ENCODE measurements at places on chromosomes 6 and 20.

DNA sequence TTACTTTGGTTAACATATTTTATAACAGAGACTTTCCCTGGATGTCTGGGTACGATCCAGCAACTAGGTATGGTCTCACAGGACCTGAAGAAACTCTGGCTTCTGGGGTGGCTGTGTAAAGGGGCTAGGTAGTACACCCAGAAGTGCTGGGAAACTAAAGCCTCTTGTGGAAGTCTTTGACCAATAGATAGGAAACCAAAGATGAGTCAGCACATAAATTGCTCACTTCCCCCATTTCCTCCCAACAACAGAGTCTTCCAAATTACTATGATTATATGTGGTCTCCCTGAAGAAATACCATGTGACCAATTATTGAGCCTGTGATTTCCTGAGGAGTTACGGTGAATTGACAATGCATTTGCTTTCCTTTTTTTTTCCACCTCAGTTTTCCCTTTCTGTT is 26.8 kb upstream of the TBX18 start:
- peak; percentile 51 for DNase-seq

GRCh38 chr6:78746457-78746856 is 120.9 kb upstream of the IRAK1BP1 start:
- DNase-seq, result peak; percentile 83

- DNase-seq, result no peak
These were observed 11.7 kb downstream of the UST start for GRCh38 chr6:148758492-148758891.

- DNase-seq, result no peak
These were observed 168.4 kb downstream of the OR2B2 start for GRCh38 chr6:27743787-27744186.

GRCh38 chr20:50089140-50089786 is 23.7 kb downstream of the UBE2V1 start:
- no peak for DNase-seq

GRCh38 chr6:35675871-35676459 is 12.8 kb downstream of the FKBP5 start:
- DNase-seq, result no peak

DNA sequence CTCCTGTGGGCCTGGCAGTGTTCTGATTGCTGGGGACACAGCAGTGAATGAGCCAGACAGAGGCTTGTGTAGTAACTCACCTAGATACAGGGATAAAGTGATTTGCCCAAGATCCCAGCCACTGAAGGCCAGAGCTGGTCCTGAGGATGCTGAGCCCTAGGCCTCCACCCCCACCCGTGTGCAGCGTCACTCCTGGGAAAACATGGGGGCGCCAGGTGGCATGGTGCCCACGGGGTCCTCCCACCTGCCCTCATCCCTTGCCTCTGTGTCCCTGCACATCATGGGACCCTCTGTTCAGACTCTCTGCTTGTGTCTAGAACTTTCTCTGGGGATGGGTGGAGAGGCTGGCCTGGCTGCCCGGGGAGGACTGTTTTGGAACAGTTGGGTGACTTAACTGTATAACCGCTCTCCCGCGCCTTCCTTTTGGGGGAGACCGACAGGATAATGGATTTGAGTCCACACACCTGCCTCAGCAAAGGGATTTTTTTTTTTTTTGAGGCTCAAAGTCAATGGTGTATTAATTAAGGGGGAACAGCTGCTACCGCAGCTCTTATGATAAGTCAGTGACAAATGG is 19.6 kb downstream of the LEMD2 start:
- DNase-seq, result no peak

DNA sequence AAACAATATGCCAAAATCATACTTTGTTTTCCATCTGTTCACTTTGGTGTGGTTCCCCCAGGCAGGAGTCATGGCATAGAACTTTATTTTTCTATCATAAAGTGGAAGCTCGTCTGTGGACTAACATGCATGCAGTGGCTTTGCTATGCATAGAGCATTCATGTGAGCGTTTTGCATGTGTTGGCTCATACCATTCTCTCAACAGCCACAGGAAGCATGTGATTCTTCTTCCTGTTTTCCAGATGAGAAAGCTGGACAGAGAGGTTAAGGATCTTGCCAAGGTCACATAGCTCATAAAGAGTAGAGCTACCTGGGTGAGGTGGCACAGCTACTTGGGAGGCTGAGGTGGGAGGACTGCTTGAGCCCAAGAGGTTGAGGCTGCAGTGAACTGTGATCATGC is 123.4 kb upstream of the HDGFL1 start:
- DNase-seq, result no peak

- no peak for DNase-seq
These were observed 3.5 kb downstream of the RNASET2 start for GRCh38 chr6:166952567-166953486.

DNA sequence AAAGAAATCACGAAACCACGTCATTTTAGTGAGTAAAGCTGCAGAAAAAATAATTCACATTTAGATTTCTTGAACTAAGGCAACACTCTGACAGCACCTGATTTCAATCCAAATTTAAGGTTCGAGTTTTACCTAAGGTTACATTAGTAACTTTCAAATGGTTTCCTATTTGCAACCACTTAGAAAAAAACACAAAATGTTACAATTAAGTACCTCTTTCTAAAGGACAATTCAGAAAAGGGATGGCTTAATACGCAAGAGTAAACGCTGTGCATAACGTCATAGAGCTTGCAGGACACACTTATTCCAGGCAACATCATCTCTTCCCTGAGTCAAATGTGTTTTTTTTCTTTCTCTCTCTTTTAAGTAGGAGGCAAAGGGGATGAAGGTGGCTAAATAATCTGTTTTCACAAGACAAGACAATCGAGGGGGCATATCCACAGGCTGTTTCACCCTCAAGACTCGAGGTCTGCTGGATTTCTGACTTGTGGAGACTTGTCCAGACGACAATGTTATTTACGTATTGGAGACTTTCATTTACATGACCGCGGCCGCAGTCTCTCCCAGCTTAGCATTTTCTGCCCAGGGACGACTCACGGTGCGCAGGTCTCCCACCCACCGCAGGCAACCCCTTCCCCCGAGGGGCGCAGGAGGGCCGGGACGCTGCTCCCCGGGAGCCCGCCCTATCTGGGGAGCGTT is 86.0 kb downstream of the SESN1 start:
- DNase-seq, result peak; percentile 4

- DNase-seq, result no peak
These were observed 4.2 kb downstream of the CLIC5 start for GRCh38 chr6:46011188-46012085.

GRCh38 chr20:36526521-36527011 is 14.8 kb upstream of the MYL9 start:
- no peak for DNase-seq

GRCh38 chr6:105621564-105622175 is 218.8 kb upstream of the PREP start:
- no peak for DNase-seq

- no peak for DNase-seq
These were observed at the start of gene MPIG6B for GRCh38 chr6:31723245-31723979. TSS of gene MPIG6B (plus strand) at chr6:31723373. CDS start at chr6:31723384, 11 bp downstream.

DNA sequence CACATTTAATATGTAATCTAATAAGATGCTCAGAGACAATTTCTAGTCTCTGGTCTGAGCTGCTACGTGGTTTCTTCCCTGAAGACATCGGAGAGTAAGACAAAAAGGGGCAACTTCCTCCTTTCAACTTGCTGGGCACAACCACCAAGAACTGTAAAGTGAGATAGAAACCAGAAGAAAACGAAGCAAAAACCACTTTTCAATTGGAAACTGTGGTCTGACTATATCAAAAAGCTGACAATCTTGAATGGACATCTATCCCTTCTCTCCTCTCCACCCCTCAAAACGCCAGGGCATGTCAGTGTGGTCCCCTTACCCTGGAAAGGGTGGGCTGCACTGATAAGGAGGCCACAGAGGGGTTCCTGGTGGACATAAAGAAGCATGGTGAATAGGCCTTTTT is 269.1 kb downstream of the CD83 start:
- DNase-seq, result no peak

DNA sequence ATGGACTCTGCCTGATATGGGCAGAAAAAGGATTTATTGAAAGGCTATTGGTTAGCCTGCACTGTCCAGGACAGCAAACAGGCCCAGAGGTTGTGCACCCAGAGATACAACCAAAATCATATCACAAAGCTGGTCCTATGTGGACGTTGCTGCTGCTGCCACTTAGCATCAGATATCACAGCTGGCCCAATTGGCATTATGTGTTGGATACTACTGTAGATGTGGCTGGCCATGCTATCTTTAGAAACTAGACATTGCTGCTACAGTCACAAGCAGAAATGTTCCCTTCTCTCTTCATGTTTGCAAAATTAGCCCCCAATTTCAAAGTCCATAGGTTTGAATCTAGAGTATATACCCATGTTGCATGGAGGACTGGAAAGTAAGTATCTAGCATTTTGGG is 42.2 kb upstream of the CEP85L start:
- DNase-seq, result no peak

DNA sequence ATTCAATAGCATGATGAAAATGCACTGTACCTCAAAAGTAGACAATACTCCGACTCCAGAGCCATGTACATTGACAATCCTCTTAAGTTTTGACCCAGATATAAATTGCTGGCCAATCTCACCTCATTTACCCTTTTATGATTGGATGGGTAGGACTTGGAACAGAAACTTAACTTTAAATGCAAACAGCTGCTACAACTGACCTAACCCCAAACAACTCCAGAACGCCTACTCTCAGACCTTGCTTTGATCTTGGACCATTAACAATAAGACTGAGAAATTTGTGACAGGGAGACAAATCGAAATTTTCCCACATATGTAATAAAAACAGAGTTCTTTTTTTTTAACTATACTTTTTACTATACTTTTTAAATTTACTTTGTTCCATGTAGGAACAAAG is 200.5 kb upstream of the MCHR2 start:
- DNase-seq, result no peak

DNA sequence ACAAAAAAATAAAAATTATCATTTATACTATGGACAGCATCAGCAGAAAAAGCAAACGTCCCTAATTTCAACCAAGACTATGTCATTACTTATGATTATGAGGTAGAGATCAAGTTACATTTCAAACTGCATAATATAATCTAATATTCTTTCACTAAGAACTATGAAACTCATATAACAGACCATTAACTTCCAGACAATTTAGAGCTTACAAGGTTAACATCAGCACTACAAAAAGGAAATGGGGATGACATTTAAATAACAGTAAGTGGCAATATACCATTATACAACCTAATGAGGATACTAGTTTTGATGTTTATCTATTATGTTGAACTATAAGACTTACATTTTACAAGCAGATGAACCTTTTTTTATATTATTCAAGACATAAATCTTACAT is 261.0 kb upstream of the THEMIS start:
- no peak for DNase-seq

DNA sequence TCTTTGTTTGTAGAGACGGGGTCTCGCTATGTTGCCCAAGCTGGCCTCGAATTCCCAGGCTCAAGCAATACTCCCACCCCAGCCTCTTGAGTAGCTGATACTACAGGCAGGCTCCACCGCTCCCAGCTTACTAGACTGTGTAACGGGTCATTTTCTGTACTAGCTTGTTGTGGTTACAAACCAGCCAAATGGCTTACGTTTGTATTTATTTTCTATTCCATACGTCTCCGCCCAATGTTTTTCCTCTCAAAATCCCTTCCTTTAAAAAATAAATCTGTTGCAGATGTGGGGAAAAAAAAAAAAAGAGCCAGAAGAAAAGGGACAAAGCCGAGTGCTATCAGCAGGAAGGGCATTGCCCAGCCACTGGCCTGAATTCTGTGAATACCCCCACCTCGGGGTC is 41.6 kb downstream of the PRND start:
- DNase-seq, result no peak

- DNase-seq, result peak; percentile 42
These were observed 49.1 kb upstream of the PLCB1 start for GRCh38 chr20:8082989-8083388.

DNA sequence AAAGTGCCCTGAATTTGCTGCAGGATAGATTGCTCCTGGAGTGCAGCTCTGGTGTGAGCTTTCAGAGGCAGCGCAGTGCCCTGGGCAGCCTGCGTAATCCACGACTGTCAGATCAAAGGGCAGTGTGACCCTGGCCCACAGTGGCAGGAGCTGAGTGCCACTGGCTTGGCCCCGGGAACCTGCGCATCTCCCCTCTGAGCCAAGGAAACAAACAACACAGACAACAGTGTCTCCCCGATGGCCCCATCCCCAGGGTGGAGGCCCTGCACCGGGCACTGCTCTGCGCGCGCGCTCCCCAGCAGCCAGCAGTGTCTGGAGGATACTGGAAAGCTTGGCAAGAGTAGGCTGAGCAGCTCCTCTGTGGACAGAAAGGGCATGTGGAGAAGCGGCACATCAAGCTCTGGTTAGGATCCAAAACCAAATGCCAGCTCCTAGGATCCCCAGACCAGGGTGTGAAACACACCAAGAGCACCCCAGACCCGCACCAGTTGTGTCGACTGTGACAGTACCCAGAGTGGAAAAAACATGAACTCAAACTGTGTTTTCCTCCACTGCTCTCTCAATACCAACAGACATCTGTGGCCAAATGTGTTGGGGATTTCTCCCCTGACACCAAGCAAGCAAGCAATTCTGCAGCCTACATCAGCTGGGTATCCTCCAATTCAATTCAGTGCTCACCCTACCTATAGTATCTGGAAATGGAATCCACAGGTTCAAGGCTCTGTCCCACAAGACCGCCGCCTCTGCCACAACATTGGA is 26.7 kb downstream of the RBCK1 start:
- no peak for DNase-seq

GRCh38 chr6:150887978-150888563 is 22.6 kb downstream of the MTHFD1L start:
- no peak for DNase-seq

GRCh38 chr6:80182308-80182707 is 75.8 kb downstream of the BCKDHB start:
- DNase-seq, result peak; percentile 82

- DNase-seq, result no peak
These were observed 77.3 kb downstream of the SEL1L2 start for GRCh38 chr20:13913131-13913530.

- no peak for DNase-seq
These were observed 198.6 kb downstream of the DTNBP1 start for GRCh38 chr6:15464211-15464725.

- DNase-seq, result peak; percentile 53
These were observed 99.9 kb downstream of the CAP2 start for GRCh38 chr6:17493286-17493685.

GRCh38 chr6:132907231-132907630 is 92.9 kb downstream of the RPS12 start:
- DNase-seq, result peak; percentile 19

- DNase-seq, result no peak
These were observed 6.7 kb downstream of the BCLAF1 start for GRCh38 chr6:136282906-136283305.

GRCh38 chr6:10742251-10742650 is 5.4 kb upstream of the TMEM14B start:
- DNase-seq, result no peak

All from fibroblast of skin of right quadriceps (primary cell).